ENCODE measurements at places on chromosomes 12 and 14.

GRCh38 chr12:82818271-82819035 is 131.7 kb downstream of the TMTC2 start:
- DNase-seq, result no peak

GRCh38 chr12:23028158-23028802 is 403.3 kb downstream of the ETNK1 start:
- no peak for DNase-seq

DNA sequence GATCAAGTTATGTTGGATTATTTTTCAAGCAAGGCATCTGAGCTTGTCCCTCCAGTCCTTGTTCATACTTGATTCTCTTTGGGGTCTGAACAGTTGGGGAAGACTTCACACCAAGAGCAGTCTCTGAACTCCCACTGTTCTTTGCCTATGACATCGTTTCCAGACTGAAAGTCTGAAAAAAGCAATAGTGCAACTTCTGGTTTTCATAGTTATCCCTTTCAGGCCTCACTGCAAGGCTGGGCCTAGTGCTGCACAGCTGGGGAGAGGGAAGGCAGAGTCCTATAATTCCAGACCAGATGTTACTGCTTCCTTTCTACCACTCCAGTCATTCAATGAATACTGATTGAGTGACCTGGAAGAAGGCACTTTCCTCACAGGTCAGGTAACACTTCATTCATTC is 187.1 kb upstream of the CCND2 start:
- DNase-seq, result no peak

DNA sequence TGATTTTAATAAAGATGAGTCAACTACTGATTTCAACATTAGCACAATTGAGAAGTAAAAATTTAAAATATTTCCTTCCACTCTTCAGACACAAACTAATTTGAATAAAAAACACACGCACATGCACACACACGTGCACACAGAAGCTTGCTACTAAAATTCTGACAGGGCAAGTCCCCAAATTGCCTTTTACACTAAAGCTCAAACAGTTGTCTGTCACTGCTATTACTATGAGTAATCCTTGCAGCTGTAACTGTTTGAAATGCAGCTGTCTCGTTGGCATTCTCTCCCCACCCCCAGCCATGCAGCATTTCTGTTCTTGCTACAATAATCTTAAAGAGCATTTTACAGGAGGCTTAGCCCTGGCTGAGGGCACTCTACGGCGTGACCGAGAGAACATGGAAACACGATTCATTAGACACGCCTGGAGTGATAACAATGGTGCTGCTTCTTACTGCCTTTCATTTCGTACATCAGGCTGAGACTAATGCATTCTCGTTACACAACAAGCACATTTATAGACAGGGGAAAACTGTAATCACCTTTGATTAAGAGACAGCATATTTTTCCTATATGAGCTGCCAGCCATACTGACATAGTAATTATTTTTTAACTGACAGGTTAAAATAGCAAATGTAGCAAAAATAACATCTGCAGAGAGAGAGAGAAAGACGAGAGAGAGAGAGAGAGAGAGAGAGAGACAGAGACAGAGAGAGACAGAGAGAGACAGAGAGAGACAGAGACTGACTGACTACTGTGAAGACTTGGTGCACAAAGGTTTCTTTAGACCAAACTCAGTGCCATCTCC is 153.8 kb downstream of the MED13L start:
- DNase-seq, result no peak

DNA sequence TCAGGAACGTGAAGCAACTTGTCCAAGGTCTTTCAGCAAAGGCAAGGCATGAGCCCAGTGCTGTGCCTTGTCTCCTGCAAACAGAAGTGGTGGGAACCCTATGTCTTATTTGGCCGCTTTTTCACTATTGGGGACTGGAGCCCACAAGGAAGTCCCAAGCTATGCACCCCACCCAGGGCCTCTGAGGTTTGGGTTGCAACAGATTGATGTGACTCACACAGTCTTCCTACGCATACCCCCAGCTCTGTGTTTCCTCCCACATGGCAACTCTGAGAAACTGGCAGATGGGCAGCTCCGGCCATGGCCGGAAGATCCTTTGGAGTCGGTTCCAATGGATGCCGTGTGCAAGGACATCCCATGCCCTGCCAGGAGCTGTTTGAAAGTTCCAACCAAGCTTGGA is 28.3 kb upstream of the CMKLR1 start:
- no peak for DNase-seq

DNA sequence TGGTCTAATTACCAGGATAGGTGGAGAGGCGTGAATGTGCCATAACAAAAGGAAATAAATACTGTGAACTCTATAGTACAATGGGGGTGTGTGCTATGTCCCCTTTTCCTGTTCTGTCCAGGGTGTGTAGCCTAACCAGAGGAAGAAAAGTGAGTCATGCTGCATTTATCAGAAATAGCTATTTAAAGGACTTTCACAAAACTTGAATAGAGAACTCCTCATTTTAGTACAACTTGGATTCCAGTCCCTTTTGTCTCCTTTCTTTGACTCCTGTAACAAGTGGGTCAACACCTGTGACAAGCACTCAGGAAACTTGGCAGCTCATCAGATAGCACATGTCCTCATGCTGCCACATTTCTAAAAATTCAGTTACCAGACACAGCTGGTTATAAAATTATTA is 123.4 kb downstream of the CCDC91 start:
- no peak for DNase-seq

DNA sequence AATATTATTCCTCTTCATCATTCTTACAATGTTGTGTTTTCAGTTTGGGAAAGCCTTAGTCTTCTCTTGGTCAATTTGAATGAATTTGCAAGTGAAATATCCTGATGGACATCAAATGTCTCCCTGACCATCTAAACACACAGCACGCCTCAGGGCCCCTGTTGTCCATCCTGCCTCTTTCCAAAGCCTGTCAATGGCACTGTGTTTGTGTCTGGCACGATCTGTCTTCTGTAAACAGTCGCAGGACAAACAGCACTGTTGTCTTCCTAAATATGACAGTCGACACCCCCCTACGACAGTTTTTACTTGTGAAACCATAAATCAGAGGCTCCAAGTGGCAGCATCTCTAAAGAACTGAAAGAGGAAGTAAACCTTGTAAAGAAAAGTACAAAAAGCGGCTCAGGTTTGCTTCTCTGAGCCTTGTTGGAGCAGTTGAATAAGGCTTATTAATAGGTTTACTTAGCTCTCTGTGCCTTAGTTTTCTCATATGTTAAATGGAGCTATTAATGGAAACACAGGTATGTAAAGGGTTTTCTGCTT is 285.8 kb downstream of the NRXN3 start:
- DNase-seq, result no peak

DNA sequence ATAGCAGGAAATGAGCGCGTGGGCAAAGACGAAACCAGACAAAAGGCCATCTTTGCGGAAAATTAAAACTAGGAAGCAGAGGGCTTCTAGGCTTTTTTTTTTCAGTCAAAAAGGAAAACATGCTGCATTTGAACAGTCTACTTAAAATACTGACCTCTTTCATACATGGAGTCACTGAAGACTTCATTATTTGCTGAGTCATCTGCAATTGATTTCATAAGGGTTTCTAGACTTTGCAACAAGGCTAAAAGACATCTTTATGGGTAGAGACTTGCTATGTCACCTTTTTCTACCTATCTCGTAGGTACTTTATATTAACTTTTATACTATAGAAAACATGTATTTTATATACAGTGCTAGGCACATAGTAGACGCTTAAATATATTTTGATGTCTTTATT is 238.4 kb downstream of the TMEM132D start:
- no peak for DNase-seq

- no peak for DNase-seq
Measured at GRCh38 chr12:68290126-68290525, 36.7 kb upstream of the IL22 start.

DNA sequence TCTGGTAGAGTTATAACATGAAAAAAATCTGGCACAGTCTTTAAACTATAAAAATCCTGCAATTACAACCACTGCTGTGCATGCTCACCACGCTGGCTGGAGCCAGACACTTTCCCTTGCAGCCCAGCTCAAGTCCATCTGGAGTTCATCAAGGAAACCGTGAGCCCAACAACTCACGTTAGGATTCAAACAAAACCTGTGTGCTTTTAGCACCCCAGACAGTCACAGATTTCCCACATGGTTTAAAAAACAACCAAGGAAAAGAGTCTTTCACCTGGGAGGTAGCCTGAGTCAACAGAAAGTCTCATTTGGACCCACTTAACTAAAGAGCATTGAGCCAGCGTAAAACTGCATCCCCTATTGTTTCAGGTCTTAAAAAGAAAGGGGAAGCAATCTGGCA is 4.7 kb downstream of the LRIG3 start:
- no peak for DNase-seq

DNA sequence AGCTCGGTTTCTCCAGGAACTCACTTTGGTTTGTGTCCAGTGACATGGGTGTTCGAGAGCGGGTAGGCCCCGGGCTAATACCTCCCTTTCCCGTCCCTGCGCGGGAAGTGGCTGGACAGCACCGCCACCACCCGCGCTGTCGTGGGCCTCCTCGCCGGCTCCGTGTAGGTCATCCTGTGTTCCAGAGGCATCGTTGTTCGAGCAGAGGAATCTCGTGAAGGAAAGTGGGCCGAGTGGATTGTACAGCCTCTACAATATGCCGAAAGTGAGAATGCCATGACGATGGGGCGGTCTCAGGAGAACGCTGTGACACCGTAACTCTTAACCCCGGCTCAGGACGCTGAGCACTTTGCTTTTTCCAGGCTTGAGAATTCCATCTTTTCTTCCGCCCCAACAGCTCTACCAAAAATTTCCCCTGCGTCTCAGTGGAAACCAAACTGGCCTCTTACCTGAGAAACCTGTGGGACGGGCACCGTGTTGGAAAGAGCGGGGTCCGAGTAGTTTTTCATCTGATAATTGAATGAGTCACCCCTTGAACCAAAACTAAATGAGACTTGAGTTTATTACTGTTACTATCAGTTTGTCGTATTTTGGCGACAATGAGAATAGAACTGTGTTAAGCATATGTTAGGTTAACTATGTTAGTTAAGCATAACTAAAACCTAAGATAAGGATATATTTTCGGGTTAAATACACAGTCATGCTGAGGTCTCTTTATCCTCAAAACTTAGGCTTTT is 510 bp downstream of the EIF2S1 start:
- DNase-seq, result no peak

DNA sequence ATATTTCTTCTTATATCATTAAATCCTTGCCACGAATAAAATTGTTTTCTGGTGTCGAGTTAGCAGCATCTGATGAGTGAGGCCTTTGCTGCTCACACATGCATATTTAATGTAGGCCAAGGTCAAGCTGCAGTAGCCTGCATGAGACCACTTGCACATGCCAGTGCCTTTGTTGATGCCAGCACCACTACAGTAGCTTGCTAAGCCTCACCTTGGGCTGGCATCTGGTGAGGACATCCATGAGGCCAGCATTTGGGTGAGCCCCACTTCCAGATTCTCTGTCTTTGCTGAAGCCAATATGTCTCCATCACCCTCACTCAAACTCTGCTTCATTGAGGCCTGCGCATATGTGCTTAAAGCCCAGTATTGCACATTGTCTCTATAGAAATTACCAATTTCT is 8.0 kb downstream of the CCDC59 start:
- no peak for DNase-seq

- DNase-seq, result no peak
Measured at GRCh38 chr12:14956024-14956891, 5.1 kb downstream of the ARHGDIB start.

GRCh38 chr14:103220134-103220981 is 97.1 kb downstream of the TNFAIP2 start:
- DNase-seq, result no peak

DNA sequence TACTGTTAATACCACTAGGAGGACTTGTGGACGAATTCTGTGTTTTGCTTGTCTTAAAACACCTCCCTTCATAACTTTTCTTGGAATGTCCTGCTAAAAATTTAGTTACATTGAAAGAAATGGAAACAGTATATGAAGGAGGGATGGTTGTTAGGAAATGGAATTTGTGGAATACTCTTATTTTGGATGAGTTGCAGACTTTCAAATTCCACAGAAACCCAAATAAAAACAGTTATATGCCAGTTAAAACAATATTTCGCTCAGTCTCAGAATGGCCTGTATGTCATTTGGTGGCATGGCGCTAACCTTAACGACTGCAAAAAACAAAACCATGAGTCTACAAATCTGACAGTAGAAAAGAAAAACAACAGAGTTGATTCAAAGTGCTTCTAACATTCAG is 12.2 kb upstream of the ARHGAP5 start:
- no peak for DNase-seq

DNA sequence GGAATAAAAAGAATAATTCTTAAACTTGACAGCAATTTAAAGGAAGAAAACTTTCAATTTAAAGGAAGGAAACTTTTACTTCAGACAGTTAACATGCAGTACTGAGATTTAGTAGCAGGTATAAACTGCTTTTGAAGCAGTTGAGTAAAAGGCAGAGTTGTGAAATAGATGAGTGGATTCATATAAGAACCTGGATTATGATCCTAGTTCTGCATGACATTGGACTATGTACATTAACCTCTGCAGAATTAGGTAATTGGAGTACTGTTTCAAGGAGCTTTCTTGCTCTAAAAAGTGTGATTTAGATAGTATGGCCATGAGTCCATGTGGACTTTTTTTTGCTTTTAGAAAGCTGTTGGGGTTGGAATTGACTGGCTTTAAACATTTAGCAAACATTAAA is 29.7 kb downstream of the ATP2A2 start:
- DNase-seq, result no peak
